ENCODE measurements at places on chromosomes 1 and 21.
A peak's percentile ranks its signal among the peaks of the same experiment; 100 is the strongest.

DNA sequence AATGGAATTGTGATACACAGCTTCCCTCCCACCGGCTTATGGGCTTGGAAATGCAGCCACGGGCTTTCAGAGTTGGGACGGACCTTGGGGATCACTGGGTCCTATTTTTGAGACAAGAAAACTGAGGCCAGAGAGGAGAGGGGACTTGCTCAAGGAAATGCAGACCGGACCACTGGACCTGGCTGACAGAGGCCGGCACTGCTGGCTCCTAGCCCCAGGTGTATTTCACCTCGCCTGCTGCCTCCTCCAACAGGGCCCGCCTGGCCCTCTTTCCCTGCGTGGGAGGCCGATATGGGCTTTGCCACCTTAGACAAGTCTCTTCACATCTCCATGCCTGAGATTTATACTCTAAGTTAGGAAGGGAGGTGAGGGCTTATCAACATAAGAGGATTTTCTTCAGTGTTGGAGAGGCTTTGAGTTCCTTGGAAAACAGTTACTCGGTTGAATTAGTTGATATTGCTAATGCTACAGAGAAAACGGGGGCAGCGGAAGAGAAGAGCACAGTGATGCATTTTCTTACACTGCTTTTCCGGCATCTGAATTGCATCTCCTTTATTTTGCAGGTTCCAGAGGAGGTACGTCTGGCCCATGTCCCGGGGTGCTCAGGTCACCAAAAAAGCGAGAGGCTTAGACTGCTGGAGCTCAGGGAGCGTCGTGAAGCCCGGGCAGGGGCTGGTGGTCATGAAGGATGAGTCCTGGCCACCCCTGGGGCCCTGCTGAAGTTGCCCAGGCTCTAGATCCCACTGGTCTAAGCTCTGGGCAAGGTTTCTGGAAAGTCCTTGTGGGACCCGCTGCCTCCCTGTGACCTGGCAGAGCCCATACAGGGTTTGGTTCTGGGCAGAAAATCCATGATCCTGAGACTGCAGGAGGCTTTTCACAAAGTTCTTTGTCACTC lies 44.7 kb downstream of the CAPN2 start:
- no peak for DNase-seq

DNA sequence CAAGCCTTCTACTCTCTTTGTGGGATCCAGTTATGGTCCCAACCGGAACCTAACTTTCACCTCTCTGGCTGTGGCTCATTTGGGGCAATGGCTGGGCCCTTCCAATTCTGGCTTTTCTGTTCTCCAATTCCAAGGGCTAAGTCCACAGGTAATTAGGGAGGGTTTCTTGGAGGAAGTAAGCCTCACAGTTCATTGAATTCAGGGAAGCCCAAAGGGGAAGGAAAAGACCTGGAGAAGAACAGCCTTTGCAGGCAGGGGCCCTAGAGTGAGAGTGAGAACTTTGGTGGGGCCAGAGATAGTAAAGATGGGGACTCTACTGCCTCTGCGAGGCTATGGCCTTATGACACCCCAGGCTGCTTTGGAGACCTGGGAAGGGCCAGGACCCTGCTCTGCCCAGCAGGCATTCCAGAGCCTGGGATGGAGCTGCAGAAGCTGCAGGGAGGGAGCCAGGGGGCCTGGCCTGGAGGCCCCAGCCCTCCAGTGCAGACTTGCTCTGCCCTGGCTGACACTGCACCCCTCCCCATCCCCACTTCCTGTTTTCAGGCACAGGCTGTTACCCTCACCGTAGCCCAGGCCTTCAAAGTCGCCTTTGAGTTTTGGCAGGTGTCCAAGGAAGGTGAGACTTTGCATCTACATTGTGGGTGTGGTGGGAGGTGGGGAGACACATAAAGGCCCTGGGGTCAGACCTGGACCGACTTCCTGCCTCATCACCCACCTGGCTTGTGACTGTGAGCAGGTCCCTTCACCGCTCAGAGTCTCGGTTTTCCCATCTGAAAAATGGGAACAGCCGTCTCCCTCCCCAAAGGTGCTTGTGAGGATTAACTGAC lies 18.9 kb downstream of the LDLRAP1 start:
- no peak for DNase-seq

- DNase-seq, result peak; percentile 64
These were observed 67.1 kb downstream of the FAAP20 start for GRCh38 chr1:2127187-2128145.

GRCh38 chr1:64584479-64584878 lies 114.5 kb downstream of the CACHD1 start:
- DNase-seq, result no peak

DNA sequence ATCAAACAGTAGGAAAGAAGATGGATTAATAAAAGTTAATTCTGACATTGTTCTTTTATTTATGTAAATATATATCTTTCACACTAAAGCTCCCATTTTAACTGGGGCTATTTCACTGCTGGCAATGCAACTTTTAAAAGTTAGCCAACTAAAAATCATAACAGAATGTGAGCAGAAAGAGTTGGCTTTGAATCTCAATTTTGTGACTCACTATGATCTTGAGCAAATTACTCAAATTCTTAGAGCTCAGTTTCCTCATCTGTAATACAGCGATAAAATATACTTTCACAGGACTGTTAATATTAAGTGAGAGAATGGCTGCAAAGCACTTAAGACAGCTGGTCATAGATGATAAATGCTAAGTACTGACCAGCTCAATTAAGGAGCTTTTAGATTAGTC lies 10.8 kb downstream of the EFCAB14 start:
- DNase-seq, result no peak

DNA sequence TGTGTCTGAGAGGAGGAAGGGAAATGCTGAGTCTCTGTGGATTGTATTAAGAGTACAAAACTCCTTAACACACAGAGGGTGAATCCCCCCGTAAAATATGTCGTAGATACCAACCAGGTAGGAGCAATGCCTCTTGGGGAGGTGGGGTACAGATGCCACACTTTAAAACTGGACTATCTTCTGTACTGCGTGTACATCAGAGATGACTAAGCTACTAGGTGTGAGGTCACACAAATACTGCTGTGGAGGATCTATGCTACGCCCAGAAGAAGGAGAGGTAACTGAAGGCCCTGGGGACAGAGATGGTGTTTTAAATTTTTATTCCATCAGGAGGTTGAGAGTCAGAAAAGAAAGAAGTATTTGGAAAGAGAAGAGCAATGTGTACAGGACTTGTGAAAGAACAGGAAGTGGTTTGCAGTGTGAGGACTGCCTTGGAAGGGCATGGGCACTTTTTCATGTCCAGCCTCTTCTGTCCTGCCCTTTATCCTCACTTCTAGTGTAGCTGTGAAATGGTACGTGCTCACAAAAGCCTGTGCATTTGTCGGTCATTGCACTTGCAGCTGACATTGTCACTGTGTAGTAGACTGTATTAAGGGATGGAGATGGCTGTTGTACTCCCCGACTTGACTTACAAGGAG lies 287.8 kb upstream of the CHRM3 start:
- DNase-seq, result no peak

DNA sequence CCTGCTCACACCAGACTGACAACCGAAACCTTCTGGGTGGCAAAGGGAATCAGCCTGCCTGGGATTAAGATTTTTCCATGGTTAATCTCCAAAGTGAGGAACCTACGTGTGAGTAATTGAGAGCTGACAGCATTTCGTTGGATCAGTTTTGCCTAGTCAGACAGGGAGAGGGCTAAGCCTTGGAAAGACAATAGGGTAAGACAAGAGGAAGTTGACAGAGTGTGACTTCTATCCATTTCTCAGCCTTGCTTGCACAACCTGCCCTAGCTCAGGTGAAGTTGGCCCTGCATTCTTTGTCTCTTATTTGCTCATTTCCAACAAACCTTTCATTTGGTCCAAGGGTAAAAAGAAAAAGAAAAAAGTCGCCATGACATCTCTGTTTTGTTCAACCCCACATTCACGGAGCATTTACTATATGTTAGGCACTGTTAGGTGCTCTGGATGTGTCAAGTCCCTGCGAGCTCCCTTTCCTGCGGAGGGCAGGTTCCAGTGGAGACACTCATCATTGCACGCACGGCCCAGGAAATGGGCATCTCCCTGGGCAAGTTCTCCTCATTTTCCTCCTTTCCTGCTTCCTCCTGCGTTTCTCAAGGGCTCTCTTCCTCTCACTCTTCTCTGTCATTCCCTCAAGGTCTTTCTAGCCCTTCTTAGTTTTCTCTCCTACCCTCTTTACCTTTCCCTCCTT lies 23.3 kb downstream of the KIRREL1 start:
- no peak for DNase-seq

GRCh38 chr1:47839433-47839760 lies 157.8 kb downstream of the TRABD2B start:
- DNase-seq, result no peak

- DNase-seq, result no peak
These were observed 43.8 kb downstream of the KIRREL1 start for GRCh38 chr1:158037008-158037865.

DNA sequence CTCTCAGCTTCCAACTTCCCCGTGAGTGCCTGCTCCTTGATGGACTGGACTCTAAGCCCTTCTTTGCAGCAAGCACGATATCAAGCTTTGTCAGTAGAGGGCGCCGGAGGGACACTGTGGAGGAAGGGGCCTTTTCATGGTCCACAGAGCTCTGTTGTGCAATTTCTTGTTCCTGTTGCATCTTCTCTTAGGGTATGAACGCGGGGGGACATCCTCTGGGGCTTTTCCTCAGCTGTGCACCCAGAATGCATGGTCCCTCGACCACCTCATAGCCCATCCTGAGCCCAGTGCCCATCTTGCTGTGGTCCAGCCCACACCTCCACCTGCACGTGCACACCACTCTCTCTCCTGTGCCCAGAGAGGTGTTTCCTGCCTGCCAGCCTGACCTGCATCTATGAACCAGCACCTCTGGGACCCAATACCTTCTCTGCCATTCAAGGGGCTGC lies 556.8 kb downstream of the PTPRU start:
- DNase-seq, result peak; percentile 90

DNA sequence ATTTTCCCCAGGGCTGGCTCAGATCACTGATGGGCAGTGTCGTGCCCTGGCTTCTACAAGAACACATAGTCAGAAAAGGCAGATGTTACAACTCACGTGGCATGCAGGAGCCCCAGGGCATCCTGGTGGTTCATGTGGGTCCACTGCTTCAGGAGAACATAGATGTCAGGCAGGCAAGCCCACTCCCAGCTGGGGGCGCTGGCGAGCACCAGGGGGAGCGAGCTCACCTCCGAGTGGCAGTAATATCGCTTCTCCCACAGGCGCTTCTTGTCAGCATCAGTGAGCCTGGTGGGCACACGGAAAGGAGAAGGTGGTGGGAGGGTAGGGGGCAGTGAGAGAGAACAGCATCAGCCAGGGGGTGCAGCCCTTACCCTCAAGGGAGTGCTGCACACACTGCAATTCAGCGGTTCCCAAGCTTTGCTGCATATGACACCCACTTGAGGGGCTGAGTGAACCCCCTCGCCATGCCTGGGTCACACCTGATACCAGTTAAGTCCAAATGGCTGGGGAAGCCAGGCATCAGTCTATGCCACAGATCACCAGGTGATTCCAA lies 34.3 kb upstream of the PPP1R15B start:
- peak; percentile 45 for DNase-seq

GRCh38 chr1:22717037-22717760 lies 6.6 kb downstream of the EPHB2 start:
- peak; percentile 62 for DNase-seq

GRCh38 chr1:179206812-179207211 lies 22.7 kb downstream of the ABL2 start:
- no peak for DNase-seq

GRCh38 chr1:115829023-115829674 lies 11.8 kb downstream of the NHLH2 start:
- peak; percentile 43 for DNase-seq

DNA sequence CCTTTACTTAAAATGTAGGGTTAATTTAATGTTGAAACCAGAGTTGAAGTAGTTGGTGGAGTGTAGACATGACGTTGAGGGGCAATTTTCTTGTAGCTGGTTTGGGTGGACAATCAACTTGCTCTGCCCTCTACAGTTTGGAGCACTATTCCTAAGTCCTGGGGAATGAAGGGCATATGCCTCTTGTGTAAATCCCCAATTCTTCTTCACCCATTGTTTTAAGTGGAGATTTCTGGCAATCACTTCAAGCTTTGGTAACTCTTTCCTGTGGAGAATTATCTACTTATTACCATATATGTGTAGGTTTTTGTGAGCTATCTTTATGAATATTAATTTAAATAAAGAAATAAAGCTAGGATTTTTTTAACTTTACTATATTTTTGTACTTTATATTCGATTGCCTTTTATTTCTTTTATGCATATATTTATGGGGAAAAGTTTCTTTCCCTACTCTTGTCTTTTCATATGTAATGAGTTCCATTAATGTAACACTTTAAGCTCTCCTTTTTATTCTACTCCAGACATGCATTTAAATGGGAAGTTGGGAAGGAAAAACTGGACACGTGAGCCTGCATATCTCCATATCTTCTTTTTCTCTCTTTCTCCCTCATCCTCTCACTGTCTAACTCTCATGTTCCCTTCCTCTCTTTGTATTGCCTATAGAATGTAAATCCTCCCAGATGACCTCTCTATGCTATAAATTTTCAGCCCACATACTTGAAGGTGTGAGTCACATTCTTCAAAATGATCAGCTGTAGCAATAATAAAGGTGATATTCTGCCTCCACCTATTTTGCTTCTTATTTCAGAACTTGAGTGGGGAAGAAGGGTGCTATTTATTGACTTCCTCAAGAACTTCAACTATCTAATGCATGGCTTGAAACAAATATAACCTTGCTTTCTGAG lies 276.7 kb downstream of the PTPRC start:
- no peak for DNase-seq

DNA sequence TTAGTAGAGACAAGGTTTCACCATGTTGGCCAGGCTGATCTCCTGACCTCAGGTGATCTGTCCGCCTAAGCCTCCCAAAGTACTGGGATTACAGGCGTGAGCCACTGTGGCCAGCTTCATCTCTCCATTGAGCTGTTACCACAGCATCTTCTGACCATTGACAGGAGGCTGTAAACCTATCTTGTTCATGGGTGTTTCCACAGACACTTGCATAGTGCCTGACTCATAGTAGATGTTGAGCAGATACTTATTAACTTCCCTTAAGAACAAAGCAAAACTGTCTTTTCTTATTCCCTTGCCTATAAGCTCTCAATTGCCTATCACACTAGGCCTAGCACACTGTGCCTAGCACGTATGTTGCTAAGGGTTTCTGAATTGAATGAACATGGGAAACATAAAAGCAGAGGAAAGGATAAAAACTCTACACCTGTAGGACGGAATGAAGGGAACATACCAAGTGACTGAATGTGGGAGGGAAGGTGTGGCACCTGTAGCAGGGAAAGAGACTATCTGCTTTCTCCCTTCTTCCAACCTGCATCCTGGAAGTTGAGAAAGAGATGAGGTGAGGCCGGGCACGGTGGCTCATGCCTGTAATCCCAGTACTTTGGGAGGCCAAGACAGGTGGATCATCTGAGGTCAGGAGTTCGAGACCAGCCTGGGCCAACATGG lies 1.2 kb upstream of the C1orf54 start:
- DNase-seq, result no peak

- DNase-seq, result peak; percentile 55
These were observed 10.5 kb downstream of the MTX1 start for GRCh38 chr1:155218854-155219591.

DNA sequence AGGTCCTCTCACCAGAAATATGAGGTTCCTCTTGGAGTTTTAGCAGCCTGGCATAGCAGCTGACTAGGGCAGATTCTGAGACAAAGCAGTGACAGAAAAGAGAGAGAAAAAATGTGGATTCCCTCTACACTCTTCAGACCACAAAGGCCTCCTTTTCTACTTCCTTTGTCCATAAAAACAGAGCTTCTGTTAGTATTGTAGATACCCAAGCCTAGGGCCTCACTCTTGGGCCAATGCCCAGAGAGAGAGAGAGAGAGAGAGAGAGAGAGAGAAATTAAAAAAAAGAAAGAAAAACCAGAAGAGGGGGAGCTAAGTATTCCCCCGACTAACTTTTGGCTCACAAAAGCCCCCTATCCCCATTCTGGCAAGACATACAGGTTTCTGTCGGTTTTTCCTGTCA lies 2.4 kb upstream of the ZRANB2 start:
- peak; percentile 18 for DNase-seq

GRCh38 chr1:4510276-4510691 lies 144.1 kb upstream of the AJAP1 start:
- DNase-seq, result no peak
